Naive thymus-derived CD4-positive, alpha-beta T cell (primary cell): ENCODE measurements at places on chromosomes 5 and 9.

DNA sequence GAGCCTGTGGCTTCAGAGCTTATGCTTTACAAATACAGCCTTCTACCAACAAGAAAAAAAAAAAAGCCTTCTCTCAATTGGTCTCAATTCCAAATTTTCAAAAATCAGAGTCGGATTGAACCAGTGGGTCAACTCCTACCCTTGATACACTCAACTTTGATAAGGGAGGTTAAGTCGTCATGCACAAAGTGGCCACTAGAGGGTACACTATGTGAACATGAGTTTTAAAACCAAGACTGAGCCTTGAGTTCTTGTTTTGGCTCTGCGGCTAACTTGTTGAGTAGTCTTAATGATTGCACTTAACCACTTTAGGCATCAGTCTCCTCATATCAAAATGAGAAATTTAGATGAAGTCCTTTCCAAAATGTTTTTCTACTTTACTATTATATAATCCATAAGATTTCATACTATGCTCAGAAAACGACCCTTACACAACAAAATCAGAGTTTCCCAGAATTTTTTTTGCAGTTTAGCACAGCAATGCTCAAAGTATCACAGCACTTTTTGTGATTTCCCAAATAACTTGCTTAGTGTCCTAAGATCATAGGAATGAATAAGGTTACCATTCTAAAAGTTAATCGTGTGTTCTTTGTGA, 92.9 kb upstream of the MTAP start:
- DNase-seq, result peak; percentile 56

- DNase-seq, result no peak
Observed at GRCh38 chr5:58317009-58317408, 142.9 kb downstream of the PLK2 start.

- DNase-seq, result no peak
Observed at GRCh38 chr5:116388564-116389258, 185.9 kb downstream of the SEMA6A start.

- no peak for DNase-seq
Observed at GRCh38 chr9:8552732-8553131, 753.2 kb upstream of the DMAC1 start.

- DNase-seq, result no peak
Observed at GRCh38 chr5:132663771-132664695, 6.1 kb downstream of the IL13 start.

GRCh38 chr9:137917795-137918194, 40.2 kb downstream of the CACNA1B start:
- no peak for DNase-seq

DNA sequence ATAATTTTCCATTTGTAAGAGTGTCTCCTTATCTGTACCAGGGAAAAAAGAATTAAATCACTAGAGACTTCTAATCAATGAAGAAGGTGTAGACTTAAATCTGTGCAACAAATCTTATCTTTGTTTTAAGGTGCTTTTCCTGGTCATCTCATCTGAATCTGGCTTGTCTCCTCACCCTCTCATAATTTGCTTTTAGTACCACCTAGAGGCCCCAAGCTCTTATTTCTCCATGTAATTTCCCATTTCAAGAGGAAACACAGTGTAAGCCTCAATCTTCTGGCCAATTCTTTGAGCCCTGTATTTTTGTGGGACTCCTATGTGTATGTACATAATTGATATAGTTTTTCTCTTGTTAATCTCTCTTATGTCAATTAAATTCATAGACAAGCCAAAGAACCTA, 1975.3 kb upstream of the CDH6 start:
- DNase-seq, result no peak

- no peak for DNase-seq
Observed at GRCh38 chr9:79284081-79284480, 287.7 kb upstream of the TLE4 start.

- no peak for DNase-seq
Observed at GRCh38 chr5:115028557-115028956, 141.2 kb downstream of the TRIM36 start.

- DNase-seq, result no peak
Observed at GRCh38 chr5:127440831-127441230, 76.6 kb upstream of the PRRC1 start.

DNA sequence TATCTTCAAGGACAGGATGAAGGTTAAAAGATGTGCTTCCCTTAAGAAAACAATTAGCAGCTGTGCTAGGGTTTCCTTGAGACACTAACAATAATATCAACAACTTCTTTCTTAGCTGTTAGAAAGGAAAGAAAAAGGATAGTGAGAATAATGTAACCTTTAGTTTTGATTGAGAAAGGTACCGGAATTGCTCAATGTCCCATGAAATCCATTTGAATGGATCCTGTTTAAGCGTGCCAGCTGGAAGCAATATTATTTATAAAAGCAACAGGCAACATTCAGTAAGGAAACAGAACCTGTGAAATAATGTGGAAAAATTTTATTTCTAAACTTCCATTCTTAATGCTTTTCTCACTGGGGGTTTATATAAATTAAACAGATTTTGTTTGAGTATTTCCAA, 120.9 kb downstream of the CCDC192 start:
- no peak for DNase-seq

GRCh38 chr5:175582697-175583096, 75.2 kb upstream of the HRH2 start:
- DNase-seq, result no peak

DNA sequence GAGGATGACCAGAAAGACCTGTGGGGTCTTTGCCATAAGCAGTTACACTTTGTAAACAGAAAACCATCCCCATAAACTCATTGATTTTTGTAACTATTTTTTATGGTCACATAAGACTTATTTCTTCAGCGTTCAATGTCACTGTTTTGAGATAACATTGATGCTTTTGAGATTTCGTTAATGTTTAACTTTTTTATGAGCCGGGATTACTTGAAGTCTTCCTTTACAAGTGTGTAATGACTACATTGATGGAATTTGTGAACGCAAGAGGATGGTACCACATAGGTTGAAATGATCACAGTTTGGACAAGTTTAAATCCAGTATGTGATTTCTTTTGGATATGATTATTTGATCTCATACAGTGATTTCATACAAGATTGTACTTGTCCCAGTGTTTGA, 1.8 kb downstream of the SLC12A2 start:
- no peak for DNase-seq

- no peak for DNase-seq
Observed at GRCh38 chr5:2187156-2187555, 304.4 kb upstream of the IRX4 start.

- DNase-seq, result no peak
Observed at GRCh38 chr5:73450137-73450536, 1.6 kb upstream of the FOXD1 start.

- DNase-seq, result no peak
Observed at GRCh38 chr5:157351802-157352092, 85.8 kb downstream of the CYFIP2 start.

GRCh38 chr5:108935611-108936010, 187.9 kb downstream of the FER start:
- DNase-seq, result no peak

- DNase-seq, result no peak
Observed at GRCh38 chr5:83553000-83553486, 81.5 kb downstream of the VCAN start.

DNA sequence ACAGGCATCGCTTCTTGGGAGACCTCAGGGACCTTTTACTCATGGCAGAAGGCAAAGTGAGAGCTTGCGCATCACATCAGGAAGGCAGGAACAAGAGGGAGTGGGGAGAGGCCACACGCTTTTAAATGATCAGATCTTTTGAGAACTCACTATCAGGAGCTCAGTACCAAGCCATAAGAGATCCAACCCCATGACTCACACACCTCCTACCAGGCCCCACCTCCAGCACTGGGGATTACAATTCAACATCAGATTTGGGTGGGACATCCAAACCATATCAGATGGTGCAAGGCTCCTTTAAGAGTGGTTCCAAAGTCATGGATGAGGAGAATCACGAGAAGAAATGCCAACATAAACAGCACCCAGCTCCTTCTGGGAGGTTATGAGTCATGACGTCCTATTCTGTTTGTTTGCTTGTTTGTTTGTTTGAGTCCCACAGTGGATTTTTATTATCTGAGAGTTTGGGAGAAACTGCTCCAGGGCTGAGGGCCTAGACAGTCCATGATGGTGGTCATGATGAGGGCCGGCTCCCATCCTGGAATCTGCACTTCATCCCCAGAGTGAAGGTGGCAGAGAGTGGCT, 453.5 kb downstream of the GADD45G start:
- DNase-seq, result no peak

- no peak for DNase-seq
Observed at GRCh38 chr5:72539038-72539437, 31.8 kb upstream of the ZNF366 start.

DNA sequence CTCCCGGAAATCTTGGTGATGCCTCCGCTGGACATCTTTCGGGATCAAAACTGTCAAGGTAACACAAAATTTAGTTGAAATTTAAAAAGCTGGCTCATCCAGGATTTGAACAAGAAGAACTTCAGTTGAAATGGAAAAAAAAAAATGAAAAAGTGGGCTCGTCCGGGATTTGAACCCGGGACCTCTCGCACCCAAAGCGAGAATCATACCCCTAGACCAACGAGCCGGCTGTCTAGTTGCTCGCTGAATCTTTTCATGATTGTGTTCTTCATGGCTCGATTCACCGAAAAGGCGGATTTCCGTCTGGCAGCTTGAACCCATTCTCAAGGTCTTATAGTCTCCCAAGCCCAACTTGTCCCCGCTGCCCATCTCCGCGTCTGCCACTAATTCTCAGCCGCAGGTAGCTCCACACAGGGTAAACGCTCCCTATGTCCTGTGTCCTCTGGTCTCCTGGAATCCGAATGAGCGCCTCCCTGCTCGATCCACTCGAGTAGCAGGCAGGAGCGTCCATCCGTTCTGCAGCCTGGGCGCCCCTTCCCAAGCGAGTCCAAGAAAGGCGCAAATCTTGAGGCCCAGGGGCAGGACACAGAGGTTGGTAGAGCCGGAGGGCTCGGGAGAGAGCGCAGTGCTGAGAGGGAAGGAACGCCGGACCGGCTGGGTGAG, 16.2 kb downstream of the TRIM7 start:
- peak; percentile 85 for DNase-seq

DNA sequence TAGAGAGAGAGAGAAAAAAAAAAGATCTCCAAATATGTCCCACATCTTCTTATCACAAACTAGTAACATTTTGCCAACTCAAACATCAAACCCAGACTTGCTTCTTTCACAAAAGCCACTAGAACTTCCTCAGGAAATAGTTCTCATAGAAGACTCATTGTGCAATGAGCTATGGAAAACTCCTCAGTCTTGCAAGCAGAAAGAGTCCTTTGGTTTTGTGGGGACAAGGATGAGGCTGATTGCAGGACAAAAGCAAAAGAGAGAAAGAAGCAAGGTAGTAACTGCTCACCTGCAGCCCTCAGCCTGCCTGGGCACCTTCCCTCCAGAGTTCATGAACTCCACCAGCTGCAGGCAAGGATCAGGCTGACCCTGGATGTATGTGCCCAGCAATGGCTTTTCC, 399.0 kb downstream of the IRX1 start:
- no peak for DNase-seq

GRCh38 chr5:95080030-95080429, 204.9 kb downstream of the MCTP1 start:
- no peak for DNase-seq

DNA sequence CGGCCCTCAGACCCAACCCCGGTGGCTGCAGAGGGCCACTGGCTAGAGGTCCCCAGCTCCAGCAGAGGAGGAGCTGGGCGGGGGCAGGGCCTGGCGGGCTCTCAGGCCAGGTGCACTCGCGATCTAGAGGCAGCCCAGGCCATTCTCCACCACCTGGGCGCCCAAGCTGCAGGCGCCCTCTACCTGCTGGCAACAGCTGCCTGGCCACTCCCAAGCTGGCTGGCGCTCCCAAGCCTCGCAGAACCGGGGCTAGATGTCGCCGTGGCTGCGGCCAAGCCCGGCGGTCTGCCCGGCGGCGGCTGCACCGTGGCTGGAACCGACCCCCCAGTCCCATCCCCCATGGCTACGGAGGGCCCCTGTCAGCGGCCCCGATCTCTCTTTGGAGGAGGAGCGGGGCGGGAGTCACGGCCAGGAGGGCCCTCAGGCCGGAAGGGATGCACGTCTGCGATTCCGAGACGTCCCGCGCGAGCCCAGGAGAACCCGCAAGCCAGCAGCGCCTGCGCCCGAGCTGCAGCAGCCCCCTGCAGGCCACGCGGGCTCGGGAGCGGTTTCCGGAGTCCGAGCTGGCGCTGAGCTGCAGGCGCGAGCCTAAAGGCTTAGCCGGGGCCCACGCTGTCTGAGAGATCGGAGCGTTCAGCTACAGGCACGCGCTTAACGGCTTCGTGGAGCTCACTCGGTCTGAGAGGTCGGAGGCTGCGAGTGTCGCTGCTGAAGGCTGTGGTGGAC, 44.3 kb upstream of the BICD2 start:
- peak; percentile 38 for DNase-seq

GRCh38 chr5:35698047-35698808, 80.6 kb downstream of the SPEF2 start:
- DNase-seq, result no peak

GRCh38 chr9:3247211-3247610, 278.6 kb downstream of the RFX3 start:
- no peak for DNase-seq

GRCh38 chr5:65796269-65796668, 74.3 kb downstream of the NLN start:
- DNase-seq, result no peak

DNA sequence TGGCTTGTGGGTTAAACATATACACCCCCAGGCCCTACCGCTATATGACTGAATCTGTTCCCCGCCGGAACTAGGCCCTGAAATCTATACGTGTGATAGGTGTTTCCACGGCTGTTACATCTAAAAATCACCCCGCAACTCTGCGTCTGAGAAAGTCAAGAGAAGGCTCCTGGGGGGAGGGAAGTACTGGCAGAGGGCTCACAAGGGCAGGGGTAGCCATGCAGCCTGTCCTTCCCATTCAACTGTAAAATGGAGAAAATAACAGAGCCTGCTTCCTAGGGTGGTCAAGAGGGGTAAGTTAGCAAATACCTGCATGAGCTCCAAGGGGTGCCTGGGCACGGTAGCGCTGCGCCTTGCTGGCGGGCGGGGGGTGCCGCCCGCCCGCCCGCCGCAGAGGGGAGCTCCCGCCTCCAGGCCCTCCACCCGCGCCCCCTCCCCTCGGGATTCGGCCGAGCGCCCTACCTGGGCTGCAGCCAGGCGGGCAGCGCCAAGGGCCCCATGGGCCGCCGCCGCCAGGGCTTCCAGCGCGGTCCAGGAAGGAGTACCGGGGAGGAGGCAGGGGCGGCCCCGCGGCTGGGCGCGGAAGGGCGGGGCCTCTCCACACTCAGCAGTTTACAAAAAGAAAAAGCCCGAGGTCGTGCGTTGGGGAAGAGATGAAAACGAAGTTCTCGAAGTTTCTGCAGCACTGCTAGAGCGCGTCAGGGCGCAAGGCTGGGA, at the start of gene HACD4:
Gene HACD4 (minus strand): TSS at position 550 of the 717 bp plus-strand sequence. CDS start 50 bp downstream, at position 500.
- DNase-seq, result peak; percentile 73

- DNase-seq, result no peak
Observed at GRCh38 chr5:80998590-80998979, 38.4 kb downstream of the RASGRF2 start.

DNA sequence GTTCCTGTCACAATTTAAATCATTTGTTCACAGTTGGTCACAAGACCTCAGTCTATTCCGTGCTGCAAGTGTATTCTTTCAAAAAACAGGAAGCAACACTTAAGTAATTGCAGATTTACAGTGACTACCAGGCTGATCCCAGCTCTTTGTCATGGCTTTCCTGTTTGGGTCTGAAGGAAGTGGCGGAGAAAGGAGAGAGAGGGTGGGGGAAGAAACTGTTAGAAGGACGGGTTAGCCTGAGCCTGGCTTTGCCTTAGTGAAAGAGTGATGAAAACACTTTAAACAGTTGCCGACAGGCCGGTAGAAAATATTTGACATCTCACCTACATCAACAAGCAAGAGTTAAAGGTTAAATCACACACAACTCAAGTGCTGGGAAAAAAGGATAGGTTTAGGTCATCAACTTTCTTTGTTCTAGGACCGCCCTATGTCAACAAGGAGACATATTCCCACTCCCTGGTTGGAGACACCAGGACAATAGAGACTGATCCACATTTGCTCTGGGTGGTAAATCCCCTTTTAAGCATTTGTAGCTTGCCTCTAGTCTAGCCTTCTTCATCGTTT, 102.2 kb upstream of the DAB2 start:
- DNase-seq, result no peak
